ENCODE measurements at places on chromosomes 11 and 22. TPM values are rescaled to one million over a fixed set of nuclear protein-coding genes. Genes with fewer than 3 reads are reported as not detected.
A peak's percentile ranks its signal among the peaks of the same experiment; 100 is the strongest.

- DNase-seq: no peak
Measured at GRCh38 chr11:48094643-48095339, 114.4 kb downstream of the PTPRJ start.

DNA sequence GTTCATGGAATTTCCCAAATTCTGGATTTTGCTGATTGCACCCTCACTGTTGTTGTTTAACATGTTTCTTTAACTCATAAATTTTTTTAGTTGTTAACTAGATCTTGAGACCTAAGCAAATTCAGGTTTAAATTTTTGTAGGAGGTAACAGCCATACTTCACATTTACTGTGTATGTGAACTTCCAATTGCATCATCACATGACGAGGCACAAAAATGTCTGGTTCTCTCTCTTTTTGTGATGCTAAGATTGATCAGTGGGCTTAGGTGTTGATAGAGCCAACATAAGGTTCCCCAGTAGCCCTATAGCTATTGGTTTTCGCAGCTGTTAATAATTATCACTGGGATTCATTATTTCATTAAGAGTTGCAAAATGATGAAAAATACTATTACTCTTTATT lies 277.5 kb downstream of the TMEM135 start:
- no peak for DNase-seq

GRCh38 chr11:89633135-89633705 lies 76.9 kb upstream of the TRIM77 start:
- DNase-seq: no peak

DNA sequence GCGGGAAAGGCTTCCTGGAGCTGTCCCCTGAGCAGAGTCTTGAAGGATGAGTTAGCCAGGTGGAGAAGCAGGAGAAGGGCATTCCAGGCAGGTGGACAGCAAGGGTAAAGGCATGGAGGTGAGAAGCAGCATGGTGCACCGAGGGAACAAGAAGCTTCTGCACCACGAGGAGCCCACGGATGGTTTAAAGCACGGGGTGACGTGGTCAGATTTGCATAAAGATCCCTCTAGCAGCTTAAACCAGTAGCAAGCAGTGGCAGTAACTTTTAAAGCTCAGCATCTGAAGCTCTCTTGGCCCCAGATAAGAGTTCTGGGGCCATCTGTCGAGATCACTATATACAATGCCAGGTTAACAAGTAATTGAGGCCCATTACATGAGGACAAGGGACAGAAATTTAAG lies 36.8 kb downstream of the SERPINH1 start:
- DNase-seq: no peak

- DNase-seq: peak; percentile 43
Measured at GRCh38 chr11:64436000-64436399, 77.0 kb downstream of the RPS6KA4 start.

- no peak for DNase-seq
Measured at GRCh38 chr11:133732109-133732674, 113.1 kb downstream of the SPATA19 start.

- no peak for DNase-seq
Measured at GRCh38 chr11:95324826-95325225, 93.8 kb upstream of the SESN3 start.

- DNase-seq: no peak
Measured at GRCh38 chr22:27075028-27075678, 417.8 kb downstream of the MIAT start.

DNA sequence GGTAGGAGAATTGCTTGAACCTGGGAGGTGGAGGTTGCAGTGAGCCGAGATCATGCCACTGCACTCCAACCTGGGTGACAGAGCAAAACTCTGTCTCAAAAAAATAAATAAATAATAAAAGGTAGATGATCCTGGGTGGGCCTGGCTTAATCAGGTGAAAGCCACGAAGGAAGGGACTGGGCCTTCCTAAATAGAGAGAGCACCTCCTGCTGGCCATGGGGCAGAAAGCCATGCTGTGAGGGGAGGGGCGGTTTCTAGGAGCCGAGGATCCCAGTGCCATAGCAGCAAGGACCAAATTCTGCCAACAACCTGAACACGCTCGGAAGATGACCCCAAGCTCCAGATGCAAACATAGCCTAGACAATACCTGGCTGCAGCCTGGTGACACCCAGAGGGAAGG lies 24.5 kb upstream of the DGKZ start:
- DNase-seq: no peak

DNA sequence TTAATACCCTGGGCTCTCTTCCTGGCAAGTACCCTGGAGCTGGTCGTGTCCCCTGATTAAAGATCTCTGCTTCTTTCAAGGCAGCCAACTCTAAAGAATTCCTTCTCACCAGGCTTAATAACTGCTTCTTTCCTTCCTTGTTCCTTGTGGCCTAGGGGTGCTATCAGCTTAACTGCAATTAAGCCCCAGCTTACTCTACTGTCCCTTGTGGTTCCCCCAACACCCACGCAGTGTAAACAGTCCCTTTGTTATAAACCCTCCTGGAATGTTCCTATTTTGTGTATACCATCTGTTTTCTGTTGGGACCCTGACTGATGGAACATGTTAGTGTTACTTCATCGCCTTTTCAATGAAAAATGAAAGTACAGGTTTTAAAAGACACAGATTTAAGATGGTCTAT lies 126.4 kb upstream of the KIRREL3 start:
- no peak for DNase-seq

- DNase-seq: peak; percentile 67
Measured at GRCh38 chr11:88384004-88384668, 46.6 kb upstream of the CTSC start.

The RAG1 gene
- polyA plus RNA-seq: 0.16 TPM

The OR2D2 gene
- not detected for polyA plus RNA-seq

The APOL1 gene
- polyA plus RNA-seq: 0.34 TPM

The YPEL4 gene
- 0.05 TPM for polyA plus RNA-seq

The SREBF2 gene
- 61.6 TPM for polyA plus RNA-seq

Measured in mammary epithelial cell (primary cell).